ENCODE measurements at places on chromosomes 11 and 22.

DNA sequence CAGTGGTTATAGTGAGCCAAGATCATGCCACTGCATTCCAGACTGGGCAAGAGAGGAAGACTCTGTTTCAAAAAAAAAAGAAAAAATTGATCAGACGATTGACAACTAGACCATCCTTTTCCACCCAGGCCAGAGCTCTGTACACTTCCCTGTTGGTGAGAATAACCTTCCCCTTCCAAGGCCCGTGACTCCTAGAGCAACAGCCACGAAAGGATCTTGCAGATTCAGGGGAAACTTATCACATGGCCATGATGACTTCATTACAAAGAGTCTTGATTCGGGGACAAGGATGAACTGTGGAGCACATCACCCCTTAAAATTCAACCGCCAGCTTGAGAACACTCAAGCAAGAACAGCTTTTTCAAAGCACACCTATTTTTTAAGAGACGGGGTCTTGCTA, 10.3 kb downstream of the CD5 start:
- no peak for DNase-seq

GRCh38 chr11:46554213-46555147, 39.3 kb downstream of the AMBRA1 start:
- no peak for DNase-seq

GRCh38 chr11:13745165-13745564, 76.7 kb downstream of the FAR1 start:
- DNase-seq: no peak

- no peak for DNase-seq
Observed at GRCh38 chr22:31102441-31103081, 4.8 kb downstream of the SELENOM start.

- no peak for DNase-seq
Observed at GRCh38 chr11:120125024-120125423, 12.9 kb downstream of the TRIM29 start.

DNA sequence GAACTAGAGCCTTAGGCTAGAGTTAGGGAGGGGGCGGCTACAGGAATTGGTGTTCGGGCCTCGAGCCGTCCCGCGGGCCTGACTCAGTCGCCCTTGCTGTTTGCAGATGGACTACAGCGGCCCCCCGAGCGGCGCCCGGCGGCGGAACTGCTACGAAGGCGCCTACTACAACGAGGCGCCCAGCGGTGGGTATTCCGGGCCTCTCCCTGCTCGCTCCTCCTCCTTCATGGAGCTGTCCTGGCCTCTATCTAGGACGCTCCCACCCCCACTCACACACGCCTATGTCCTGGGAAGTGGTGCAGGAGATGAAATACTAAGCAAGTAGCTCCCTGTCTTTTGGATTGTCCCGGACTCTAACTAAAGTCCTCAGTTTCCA, 1.4 kb downstream of the MYOD1 start:
- no peak for DNase-seq

DNA sequence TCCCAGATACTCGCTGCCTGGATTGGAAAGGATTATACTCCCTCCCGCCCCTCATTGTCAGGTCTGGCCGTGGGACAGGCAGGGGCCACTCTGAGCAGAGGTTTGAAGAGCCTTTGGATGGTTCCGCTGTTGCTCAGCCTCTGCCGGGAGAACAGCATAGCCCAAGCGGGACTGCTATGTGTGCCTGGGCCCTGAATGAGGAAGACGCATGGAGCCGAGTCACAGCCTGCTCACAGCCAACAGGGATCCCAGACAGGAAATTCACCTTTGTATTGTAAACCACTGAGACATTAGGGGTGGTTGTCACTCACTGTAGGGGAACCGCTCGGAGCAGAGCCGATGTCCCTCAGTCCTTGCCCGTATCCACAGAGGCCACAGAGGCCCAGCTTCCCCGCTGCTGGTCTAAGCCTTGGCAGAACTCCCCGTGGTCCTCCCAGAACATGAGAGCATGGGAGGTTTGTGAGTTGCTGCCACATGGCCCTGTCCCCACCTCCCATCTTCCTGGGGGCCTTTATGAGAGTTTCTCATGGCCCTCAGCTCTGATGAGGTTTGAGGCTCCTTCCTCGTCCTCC, 10.7 kb upstream of the FAM118A start:
- DNase-seq: no peak

DNA sequence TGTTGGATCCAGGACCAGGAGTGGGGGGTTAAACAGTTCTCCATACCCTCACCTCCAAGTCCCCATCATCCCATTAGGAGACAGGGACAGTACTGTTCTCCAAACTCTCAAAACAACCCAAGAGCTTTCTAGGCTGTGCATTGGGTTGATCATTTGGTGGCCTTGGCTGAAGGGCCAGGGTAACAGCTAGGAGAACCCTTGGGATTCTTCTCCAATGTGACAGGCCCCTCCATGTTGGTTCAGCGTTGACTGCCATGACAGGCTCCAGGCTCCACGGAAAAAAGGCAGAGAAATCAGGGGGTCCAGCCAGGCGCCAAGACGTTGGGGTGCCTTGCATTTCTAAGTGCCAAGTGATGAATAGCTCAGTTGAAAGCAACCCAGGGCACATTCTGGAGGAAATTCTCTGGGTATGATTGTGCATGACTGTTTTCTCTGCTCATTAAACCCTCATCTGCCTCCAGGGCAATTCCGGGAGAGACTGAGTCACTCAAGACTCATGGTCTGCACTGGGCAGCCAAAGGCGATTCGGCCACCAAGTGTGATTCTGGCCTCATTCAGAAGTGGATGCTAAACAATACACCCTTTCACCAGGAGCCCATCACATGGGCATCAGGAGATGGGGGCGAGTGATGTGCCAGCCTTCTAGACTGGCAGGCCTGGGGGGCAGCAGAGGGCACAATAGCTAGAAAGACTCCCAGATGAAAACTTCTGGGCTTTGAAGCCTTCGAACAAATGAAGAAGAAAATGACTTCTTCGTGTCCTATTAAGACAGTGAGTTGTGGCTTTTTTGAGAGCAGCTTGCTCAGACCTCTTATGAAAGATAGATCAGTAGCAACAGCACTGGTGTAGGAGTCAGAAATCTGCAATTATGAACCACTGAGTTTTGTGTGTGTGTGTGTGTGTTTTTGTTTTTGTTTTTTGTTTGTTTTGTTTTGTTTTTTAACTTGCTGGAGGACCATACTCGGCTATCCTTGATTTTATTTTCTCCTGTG, 27.7 kb downstream of the CD44 start:
- peak; percentile 73 for DNase-seq

DNA sequence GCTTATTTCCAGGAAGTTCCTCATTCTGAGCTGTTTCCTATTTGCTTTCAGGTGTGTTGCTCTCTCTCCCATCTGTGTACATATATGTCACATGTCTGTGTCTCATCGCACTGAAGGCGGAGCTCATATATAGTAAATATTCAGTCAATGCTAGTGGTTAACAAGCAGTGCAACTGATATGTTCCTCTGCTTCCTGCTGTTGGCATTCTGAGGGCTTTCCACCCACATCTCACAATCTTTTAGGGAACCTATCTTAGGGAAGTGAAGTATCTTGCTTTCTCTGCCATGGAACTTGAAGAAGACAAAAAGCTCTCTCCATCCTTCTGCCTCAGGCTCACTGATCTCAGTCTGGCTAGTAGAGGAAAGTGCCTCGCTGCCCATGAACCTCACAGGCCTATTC, 139.8 kb downstream of the TTC17 start:
- DNase-seq: peak; percentile 9

GRCh38 chr11:44628730-44629700, 63.6 kb downstream of the CD82 start:
- DNase-seq: peak; percentile 47

DNA sequence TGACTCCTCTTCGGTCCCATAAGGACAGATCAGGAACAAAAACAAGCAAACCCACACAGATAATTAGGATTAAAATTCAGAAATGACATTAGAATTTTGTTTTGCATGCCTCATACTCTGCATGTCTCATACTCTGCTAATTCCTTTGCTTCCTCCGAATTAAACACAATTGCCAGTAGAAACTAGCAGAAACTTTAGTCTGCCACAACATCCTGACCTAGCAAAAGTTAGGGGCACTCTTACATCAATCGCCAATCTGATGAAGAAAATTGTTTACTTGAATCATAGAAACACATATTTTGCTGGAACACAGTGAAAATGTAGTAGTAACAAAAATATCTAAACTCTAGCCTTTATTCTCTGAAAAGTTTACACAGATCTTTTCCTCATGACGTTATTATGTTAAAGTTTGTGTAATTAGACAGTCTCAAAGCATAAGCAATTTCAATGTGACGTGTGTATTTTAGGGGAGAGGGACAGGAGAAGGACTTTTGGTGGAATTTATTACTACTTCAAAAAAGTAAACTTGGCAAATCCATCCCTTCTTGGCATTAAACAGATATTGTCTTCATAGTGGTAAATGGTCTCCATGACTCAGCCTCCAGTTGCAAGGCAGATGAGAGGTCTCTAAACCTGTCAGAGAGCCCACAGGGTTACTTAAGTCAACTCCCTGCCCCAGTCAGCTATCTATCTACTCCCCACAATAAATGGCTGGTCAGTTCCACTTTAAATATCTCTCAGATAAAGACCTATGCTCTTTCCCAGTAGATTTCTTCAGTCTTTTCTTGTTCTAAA, 249.8 kb upstream of the UBASH3B start:
- no peak for DNase-seq

DNA sequence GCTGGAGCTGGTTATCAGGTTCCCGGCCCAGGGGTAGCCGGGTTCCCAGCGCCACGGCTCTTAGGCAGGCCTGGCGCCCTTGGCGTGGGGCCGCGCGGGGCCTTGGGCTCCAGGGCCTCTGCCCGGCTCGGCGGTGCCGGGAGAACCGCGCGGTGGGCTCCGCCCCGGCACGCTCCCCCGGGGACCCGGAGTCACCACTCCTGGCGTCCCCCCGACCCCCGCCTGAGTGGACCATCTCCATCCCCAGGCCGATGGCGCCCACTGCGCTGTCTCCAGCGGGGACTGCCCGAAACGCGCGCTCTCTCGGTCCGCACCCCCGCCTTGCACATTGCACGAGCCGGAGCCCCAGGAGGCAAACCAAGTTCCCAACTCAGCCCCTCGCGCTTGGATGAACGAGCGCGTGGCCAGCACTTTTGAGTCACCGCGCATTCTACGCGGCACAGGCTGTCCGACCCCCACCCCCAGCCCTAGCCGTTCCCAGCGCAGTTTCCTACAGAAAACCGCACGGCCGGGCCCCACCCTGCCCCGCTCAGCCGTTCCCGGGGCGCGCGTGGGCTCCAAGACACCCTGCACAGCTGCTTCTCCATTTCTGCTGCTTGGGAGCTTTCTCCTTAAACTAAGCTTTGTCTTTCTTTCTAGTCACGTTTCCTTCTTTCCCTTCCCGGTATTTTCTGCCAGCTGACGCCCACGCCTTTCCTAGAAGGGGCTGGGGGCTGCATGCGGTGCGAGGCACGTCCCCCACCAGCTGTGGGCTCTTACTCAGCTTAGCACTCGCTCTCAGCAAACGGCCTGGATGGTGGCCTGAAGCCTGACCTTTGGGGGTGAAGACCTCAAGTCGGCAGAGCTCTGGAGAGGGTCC, 650 bp upstream of the CHID1 start:
- peak; percentile 86 for DNase-seq

DNA sequence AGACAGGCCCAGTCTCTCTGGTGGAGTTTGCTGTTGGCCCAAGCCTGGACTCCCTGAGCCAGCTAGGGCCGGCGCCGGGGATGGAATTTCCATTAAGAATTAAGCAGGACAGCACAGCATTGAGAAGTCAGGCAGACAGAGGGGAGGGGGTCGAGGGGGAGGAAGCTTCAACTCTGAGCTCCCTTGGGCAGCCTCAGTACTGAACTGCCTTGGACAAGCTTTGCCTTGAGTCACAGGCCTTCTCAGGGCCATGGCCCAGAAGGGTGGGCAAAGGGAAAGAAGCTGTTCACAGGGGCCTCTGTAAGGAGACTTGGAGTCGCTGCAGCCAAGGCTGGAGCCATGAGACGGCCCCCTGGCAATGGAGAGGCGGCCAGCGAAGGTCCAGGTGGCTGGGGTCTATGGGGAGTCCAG, 2.6 kb upstream of the INSC start:
- no peak for DNase-seq

DNA sequence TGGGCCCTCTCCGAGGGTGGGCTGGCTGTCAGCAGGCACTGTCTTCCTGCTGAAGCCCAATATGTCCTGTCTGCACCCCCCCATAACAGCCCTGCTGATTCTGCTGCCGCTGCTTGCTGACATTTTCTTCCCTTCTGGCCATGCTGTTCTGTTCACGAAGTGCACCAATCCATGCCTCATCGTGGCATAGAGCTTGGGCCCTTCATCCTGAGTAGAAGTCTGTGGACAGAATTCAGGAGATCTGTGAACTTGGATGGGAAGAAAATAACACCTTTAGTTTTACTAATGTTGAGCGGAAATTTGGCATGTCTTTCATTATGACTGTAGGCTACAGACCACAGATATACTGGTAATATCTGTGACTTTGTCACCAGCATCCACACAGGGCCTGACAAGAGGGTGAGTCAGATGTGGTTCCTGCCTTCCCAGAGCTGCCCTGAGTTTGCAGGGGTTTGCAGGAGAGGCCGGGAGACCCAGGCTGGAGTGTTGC, 14.1 kb upstream of the KIAA0930 start:
- DNase-seq: no peak

DNA sequence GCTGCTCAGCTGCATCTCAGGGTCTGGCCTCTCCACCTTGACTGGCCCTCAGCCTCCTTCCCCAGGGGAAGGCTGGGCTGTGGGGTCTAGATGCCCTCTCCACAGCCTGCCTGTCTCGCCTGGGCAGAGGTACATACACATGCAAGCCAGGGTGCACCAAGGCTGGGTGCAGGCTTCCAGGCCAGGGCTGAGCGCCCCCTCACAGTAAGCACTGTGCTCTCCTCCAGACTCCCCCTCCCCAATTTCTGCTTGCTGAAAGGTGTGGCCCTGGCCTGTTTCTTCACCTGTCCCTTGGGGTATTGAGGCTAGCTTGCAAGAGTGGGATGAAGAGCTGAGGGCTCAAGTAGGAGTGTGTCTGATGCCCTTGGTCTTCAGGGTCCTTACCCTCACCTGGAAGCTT, 22.5 kb downstream of the RELT start:
- no peak for DNase-seq

DNA sequence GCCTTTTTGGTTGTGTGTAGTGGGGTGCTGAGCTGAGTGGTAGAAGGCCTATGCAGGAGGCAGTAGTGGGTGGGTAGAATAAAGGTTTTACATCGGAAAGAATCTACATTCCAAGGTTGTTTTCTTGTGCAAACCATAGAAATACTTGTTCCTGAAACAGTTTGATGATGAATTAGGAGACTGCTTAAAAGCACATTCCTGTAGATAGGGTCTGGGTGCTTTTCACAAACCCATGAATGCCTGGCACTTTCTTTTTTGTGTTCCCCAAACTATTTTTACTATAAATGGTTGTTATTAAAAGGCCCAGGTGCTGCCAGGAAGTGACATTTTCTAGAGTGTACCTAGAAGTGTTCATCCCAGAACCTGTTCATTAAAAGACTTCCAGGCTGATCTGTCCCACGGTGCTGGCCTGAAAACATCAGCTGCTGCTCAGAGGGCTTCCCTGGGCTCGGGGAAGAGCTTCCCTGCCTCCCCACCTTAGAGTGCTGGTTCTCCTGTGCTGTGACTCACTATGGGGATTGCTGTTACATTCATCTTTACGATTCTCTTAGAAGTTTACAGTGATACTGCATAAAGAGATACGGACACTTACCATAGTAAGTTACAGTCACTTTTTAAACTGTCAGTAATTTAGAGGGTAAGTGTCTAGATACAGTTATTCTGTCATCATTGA, 27.9 kb downstream of the PPFIA1 start:
- DNase-seq: no peak

GRCh38 chr22:38751422-38752346, 4.1 kb downstream of the SUN2 start:
- DNase-seq: peak; percentile 85

- no peak for DNase-seq
Observed at GRCh38 chr11:57279116-57279515, 42.1 kb upstream of the APLNR start.

- DNase-seq: no peak
Observed at GRCh38 chr11:119339589-119340334, 921 bp downstream of the C1QTNF5 start.

Measured in activated CD8-positive, alpha-beta memory T cell treated with anti-CD3 and anti-CD28 coated beads for 24 hours (primary cell).